Stimulated activated CD4-positive, alpha-beta T cell treated with anti-CD3 and anti-CD28 coated beads, Interleukin-15, amount 100 ng/mL, for 1 hour (primary cell): ENCODE measurements at places on chromosomes 6 and 20.

- DNase-seq = no peak
Measured at GRCh38 chr20:2171266-2171790, 69.7 kb downstream of the STK35 start.

DNA sequence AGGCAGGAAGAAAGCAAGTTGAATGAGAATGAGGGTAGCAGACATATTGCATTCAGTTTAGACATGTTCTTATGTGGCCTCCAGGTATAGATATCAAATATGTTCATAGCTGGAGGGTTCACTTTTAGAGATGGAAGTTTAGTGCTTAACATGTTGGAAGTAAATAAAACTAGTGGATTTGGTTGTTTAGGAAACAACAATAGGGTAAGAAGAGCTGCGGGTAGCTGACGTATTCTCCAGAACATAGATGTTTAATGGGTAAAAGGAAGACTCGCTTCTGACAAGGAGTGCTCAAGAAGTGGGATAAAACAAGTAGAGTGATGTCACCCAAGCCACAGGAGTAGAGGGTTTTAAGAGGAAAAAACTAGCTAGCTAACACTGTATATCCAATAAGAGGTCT is 128.4 kb upstream of the COL21A1 start:
- no peak for DNase-seq

- DNase-seq = no peak
Measured at GRCh38 chr6:105507811-105508210, 104.9 kb upstream of the PREP start.

GRCh38 chr6:26126394-26127235 is 39.4 kb downstream of the HFE start:
- DNase-seq = no peak

GRCh38 chr6:91105532-91105931 is 518.7 kb upstream of the MAP3K7 start:
- no peak for DNase-seq

DNA sequence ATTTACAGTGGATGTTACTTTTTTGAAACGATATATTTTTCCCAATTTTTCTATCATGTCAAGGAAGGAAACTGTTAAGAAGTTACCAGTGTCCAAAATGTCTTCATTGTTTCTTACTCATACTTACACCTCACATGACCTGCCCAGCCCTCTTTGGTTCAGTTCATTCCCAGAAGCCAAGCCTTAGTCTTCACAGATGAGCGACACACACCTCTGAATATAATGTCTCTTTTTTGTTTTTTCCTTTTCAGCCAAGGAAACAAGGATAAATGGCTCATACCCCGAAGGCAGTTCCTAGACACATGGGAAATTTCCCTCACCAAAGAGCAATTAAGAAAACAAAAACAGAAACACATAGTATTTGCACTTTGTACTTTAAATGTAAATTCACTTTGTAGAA is 225.2 kb downstream of the SMOC2 start:
- DNase-seq = no peak

GRCh38 chr20:32115211-32115767 is 5.8 kb downstream of the TM9SF4 start:
- DNase-seq = no peak

- DNase-seq = peak; percentile 6
Measured at GRCh38 chr6:17156112-17156921, 54.5 kb downstream of the STMND1 start.

GRCh38 chr20:20525756-20526155 is 157.9 kb downstream of the INSM1 start:
- DNase-seq = no peak

DNA sequence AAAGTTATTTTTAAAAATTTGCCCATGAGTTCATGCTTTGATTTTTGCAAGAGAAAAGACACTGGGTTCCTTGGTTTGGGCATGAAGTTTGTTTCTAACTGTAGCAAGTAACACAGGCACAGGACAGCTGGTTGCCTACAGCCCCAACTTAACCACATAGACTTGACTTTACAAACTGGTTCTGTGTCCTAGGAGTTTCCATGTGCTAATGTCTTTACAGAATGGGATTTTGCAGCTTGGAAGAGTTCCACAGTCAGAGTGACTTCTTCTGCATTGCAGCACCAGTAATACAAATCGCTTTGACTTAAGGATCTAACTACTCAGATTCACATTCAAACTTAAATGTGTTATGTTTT is 44.3 kb downstream of the OR2B2 start:
- no peak for DNase-seq

DNA sequence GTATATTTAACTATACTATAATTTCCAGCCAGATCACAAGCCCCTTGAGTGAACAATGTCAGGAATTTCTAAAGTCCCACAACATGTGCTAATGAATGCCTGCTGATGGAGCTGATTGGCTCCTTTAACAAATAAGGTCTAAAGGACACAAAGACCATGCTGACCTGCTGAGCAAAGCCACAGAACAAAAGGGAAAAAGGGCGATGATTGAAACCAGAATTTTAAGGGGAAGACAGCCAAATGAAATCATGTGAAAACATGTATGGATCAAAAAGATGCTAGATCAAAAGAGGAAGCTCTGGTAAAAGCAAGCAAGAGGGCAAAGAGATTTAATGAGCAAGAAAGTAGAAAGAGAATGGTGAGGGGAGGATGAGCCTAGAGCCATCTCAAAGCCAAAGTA is 105.6 kb downstream of the DCDC2 start:
- no peak for DNase-seq

DNA sequence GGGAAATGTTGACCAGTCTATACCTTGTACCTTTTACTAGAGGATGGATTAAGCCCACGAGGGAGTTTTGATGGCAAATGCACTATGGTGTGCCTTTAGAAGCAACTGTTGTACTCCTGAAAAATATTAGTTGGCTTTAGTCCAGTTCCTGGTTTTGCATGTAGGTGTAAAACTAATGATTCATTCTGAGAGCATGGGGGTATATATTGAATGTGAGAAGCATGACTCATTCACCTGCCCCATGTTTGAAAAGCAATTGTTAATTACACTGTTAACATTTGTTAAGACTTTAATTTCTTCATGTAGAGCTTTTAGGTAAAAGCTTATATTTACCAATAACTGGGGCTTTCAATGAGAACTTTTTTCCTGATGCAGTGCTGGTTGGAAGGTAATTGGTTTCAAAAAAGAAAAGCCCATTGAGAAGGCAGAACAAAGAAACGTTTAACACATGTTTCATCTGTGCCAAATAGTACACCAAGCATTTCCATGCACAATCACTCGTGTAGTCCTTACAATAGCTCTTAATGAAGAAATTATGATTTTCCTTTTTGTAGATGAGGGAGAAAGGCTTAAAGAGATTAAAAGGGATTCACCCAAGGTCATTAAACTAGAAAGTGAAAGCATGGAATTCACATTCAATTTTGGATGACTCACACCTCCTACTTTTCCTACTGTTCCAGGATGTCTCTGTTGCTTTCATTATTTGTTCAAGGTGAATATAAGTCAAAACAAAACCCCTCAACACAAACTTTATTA is 134.1 kb downstream of the CCDC170 start:
- DNase-seq = no peak

DNA sequence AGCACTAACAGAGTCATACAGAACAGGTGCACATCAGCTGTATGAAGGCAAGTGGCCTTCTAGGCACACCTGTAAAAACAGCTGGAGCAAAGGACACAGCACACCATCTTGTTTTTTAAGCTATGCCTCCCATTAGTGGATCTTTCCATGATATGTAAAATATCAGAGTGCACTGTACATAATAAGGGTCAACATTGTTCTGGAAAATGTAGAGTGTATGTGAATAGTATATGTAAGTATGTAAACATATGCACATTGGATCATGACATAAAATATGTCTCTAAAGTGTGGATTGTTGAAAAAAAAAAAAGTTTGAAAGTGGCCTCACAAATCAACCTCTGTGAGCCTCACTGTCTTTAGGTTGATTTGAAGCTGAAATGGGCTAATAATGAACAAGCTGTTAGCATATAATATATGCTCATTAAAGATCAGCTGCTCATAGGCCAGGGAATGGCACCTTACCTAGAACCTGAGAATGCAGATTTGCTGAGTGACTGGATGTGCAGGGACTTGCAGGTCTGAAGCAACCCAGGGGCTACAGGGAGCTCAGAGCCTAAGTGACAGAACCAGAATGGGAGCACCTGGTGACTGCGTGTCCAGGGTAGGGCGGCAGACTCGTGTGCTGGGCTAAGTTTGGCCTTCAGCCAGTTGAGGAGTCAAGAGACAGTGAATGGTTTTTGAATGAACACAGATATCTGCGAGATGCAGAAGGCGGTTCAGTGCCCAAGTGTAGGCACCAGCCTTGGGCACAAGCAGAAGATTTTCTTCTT is 198.6 kb downstream of the TMEM242 start:
- no peak for DNase-seq

- no peak for DNase-seq
Measured at GRCh38 chr6:135030532-135031178, 24.0 kb downstream of the HBS1L start.

DNA sequence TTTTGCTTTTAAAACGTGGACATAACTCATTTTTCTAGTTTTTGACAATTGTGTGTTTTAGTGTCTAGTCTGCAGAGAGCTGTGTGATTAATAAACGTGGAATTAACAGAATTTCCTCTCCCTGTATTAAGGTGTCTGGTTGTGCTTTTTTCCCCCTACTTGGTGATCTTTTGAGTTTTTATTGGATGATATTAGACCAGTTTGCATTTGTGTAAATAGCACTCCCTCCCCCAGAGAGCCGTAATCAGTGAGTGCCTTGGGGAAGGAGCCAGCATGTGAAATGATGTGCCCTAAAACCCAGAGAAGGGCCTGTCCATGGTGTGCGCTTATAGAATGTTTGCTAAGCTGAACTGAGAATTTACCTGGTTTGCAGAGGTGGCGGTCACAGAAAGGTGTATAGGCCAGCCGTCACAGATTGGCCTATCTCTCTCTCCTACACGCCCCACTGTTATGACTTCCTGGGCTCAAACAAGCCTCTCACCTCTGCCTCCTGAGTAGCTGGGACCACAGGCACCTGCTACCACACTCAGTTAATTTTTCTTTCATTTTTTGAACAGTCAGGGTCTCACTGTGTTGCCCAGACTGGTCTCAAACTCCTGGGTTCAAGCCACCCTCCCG is 42.4 kb downstream of the ALDH5A1 start:
- DNase-seq = no peak

- no peak for DNase-seq
Measured at GRCh38 chr20:53557130-53557529, 36.5 kb downstream of the ZNF217 start.

- DNase-seq = no peak
Measured at GRCh38 chr20:56447227-56447626, 21.2 kb upstream of the RTF2 start.

GRCh38 chr6:12119085-12119588 is 107.0 kb downstream of the HIVEP1 start:
- no peak for DNase-seq

GRCh38 chr6:90521955-90522354 is 64.9 kb downstream of the MAP3K7 start:
- DNase-seq = no peak

- no peak for DNase-seq
Measured at GRCh38 chr6:22980446-22980845, 411.1 kb downstream of the HDGFL1 start.

- no peak for DNase-seq
Measured at GRCh38 chr20:14959506-14960475, 622.4 kb upstream of the FLRT3 start.

DNA sequence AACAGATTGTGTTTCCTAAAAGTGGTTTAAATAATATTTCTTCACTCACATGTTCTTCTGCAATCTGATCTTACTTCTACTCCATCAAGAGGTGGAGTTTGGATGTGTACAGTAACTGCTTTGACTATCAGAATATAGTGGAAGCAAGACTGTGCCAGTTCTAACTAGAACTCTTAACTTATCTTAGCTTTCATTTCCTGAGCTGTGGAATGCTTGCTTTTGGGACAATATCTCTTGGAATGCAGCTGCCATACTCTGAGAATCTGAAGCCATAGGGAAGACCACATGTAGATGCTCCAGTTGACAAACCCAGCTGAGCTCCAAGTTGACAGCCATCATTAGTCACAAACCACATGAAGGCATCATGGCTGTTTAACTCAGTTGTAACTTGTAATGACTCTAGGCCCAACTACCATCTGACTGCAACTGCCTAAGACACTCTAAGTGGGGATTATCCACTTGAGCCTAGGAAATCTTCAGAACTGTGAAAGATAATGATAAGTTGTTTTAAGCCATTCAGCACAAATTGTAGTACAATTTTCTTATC is 40.8 kb upstream of the MAN1A1 start:
- DNase-seq = no peak

DNA sequence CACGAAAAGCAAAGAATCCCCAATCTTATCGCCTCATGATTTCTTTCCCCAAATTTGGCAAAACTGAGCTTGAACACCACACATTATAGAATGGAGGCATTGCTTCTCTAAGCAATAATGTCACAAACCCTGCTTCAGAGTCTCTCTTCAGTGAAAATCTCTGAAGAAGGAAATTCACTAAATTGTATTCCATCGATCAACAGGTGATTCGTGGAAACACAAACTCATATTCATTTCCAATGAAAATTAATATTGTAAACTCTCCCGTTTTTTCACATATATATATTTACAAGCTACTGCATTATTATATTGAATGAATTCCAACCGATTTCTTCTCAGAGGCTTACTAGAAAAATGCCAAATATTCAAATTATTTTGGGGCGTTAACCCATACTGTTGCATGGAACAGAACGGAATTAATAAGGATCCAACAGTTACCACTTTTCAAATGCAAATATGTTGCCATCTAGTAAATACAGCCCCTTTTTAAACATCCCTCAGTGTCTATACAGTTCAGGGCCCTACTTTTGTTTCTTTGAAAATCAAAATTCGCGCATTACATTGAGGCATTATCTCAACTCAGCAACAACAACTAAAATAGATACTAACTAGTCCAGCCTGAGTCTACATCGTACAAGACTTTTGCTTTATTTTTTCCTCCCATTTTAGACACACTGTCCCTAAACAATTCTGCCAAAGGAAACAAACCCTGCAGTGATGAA is 1.3 kb downstream of the KIF13A start:
- DNase-seq = no peak

DNA sequence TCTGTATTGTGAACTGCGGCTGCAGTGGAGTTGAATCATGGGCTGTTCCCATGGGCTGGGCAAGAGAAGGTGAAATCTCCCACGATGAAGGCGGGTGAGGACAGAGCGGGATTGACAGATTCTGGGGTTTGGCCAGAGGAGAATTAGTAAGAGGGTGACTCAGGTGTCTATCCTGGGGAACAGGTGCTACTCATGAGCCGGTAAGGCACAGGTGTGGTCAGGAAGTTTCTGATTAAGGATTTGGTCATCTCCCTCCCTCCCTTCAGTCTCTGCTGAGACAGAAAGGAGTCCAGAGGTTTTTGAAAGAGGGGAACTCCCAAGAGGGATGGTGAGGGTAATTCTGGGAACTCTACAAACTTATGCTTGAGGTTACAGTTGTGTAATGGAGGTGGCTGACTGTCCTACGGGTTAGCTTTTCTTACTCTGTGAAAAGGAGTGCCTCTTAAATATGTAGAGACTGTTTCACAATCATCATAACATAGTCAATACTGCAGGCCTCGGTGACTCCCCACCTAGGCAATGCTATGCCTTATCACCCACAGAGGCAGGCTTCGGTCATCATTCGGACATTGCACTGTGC is 31.5 kb downstream of the SERPINB1 start:
- DNase-seq = no peak

GRCh38 chr6:12009180-12009685 is 2.9 kb upstream of the HIVEP1 start:
- DNase-seq = no peak
